Panc1 (cell line): ENCODE measurements at places on chromosomes 7 and 10. TPM values are rescaled to one million over a fixed set of nuclear protein-coding genes. Genes with fewer than 3 reads are reported as not detected.

Gene GALNT17
- total RNA-seq: not detected

Gene ZNF485
- 10.6 TPM for total RNA-seq

Gene LIPF
- not detected for total RNA-seq

Gene PNLIPRP2
- total RNA-seq: 0.72 TPM

Gene OPN4
- not detected for total RNA-seq

Gene PAX4
- total RNA-seq: not detected

Gene KAZALD1
- total RNA-seq: 21.2 TPM

Gene TMEM270
- 0.72 TPM for total RNA-seq

Gene SRRM3
- 8.5 TPM for total RNA-seq

Gene TET1
- 2.3 TPM for total RNA-seq

Gene WDFY4
- total RNA-seq: 0.23 TPM

Gene IKZF1
- 0.77 TPM for total RNA-seq

Gene VSTM2A
- total RNA-seq: not detected

Gene KLF14
- 0.39 TPM for total RNA-seq

Gene TMEM229A
- total RNA-seq: not detected

Gene RRP12
- total RNA-seq: 94.9 TPM

Gene ZNF736
- 29.0 TPM for total RNA-seq

Gene NACAD
- total RNA-seq: 5.3 TPM

Gene OR6B1
- not detected for total RNA-seq

Gene ORC5
- total RNA-seq: 24.6 TPM

Gene STAG3
- total RNA-seq: 1.7 TPM

Gene ACTR3C
- 6.5 TPM for total RNA-seq

Gene GOLGA7B
- 1.5 TPM for total RNA-seq

Gene SRGN
- total RNA-seq: 8.5 TPM

Gene LLCFC1
- not detected for total RNA-seq

Gene GARIN1A
- total RNA-seq: 1.2 TPM
